Cardiac muscle cell (in vitro differentiated cells and primary cell): ENCODE measurements at places on chromosomes 4 and X. TPM values are rescaled to one million over a fixed set of nuclear protein-coding genes. Genes with fewer than 3 reads are reported as not detected.

IQCM gene
- not detected in 2 replicates for total RNA-seq

HOPX gene
- total RNA-seq, result 0.12 and 1.2 TPM in 2 replicates

ARMCX5 gene
- 23.9 and 31.3 TPM in 2 replicates for total RNA-seq

PAGE1 gene
- total RNA-seq, result not detected in 2 replicates

UCHL1 gene
- total RNA-seq, result 36.3 and 71.8 TPM in 2 replicates

GRCh38 chrX:38357747-38358673, 5.6 kb downstream of the OTC start:
- H3K4me3 ChIP-seq, result no peak overlapping the region
- DNase-seq, result no peak
- H3K36me3 ChIP-seq, result no peaks in the 10 kb centered on the region
- H3K4me1 ChIP-seq, result no peaks in the 10 kb centered on the region

GRCh38 chrX:147884958-147885357, 26.8 kb upstream of the FMR1 start:
- H3K4me1 ChIP-seq, result no peaks in the 10 kb centered on the region
- no peak overlapping the region for H3K4me3 ChIP-seq
- H3K27me3 ChIP-seq, result no peaks in the 10 kb centered on the region

DNA sequence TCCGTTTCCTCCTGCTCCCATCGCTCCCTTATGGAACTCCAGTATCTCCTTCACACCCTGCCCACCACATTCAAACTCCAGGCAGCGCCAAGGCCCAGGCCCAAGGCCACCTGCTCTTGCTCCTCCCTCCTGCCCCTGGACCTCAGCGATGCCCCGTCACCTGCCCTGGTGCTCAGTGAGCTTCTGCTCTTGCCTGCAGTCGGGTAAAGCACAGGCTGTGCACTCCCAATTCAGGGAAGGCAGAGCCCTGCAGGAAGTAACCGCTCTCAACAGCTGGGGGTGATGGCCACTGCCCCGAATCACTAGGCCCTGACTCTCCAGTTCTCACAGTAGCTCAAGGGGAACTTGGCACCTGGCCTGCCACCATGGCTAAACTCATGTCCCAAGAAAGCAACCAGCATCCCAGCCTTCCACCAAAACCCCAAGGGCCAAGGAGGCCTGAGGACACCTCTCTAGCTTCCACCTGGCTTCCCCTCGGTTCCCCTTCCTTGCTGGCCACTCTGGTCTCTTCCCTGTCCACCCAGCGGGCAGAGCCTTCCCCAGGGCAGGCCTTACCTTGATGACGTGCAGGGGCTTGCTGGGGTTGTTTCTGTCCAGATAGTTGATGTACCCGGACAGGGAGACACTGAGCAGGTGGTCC, 29.3 kb downstream of the WDR1 start:
- H3K27ac ChIP-seq, result no peak overlapping the region
- H3K4me1 ChIP-seq, result peaks cover 14% of the 10 kb centered on the region
- no peaks in the 10 kb centered on the region for H3K27me3 ChIP-seq
- no peak for DNase-seq
- no peak overlapping the region for H3K4me3 ChIP-seq

GRCh38 chr4:123706973-123707372, 310.4 kb downstream of the SPRY1 start:
- no peaks in the 10 kb centered on the region for H3K4me1 ChIP-seq
- H3K27ac ChIP-seq, result no peak overlapping the region
- H3K36me3 ChIP-seq, result no peaks in the 10 kb centered on the region
- no peak overlapping the region for H3K4me3 ChIP-seq
- DNase-seq, result no peak
- no peaks in the 10 kb centered on the region for H3K27me3 ChIP-seq

DNA sequence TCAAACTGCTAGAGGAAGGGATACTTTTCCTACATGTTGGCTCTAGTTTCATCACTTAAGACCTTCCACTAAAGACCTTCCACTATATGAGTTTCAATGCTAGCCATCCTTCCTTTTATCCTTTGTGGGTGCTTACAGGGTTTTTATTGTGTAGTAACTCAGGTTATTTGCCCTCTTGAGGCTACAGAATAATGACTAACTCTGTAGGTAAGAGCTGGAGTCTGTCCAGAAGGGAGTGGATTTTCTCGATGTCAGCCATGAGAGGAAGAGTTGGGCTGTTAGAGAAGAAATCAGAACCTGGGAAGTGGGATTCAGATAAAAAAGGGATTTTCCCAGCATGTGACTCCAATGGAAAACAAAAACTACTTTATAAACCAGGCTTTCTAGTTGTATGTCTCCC, 27.5 kb upstream of the HERC5 start:
- no peaks in the 10 kb centered on the region for H3K36me3 ChIP-seq
- no peaks in the 10 kb centered on the region for H3K4me1 ChIP-seq
- no peaks in the 10 kb centered on the region for H3K27me3 ChIP-seq
- no peak overlapping the region for H3K4me3 ChIP-seq
- no peak overlapping the region for H3K27ac ChIP-seq

- H3K4me3 ChIP-seq, result no peak overlapping the region
- H3K4me1 ChIP-seq, result no peaks in the 10 kb centered on the region
- no peak overlapping the region for H3K27ac ChIP-seq
- H3K36me3 ChIP-seq, result no peaks in the 10 kb centered on the region
Measured at GRCh38 chrX:113747274-113747973, 836.5 kb upstream of the HTR2C start.

- H3K36me3 ChIP-seq, result no peaks in the 10 kb centered on the region
- H3K4me3 ChIP-seq, result no peak overlapping the region
Measured at GRCh38 chr4:38455092-38455862, 208.7 kb upstream of the KLF3 start.

DNA sequence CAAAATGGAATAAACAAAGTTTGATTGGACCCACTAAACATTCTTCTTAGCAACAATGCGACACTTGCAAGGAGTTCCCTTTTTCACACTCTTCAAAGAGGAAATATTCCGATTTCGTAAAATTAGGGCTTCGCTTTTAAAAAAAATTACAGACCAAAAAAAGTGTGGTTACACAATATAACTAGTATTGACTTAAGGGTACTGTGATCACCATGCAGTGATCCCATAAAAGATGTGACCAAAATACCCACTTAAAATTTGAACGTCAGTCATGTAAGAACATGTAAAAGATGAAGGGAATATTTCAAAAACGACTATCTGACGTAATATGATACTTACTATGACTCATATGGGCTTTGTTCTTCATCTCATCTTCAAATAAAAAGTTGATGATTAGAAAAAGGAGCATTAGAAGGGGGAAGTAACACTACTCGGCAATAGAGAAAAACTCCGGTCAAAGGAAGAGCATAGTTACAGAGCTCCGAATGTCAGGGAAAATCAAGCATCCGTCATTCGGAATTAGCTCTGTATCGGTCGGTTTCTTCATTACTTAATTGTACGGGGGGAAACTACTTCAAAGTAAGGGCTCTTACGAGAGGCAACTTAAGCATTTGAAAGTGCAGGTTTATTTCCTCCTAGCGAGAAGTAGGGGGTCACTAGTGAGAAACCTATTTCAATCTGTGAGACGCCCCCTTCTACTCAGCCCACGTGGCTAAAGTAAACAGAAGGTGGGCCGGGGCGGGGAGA, 1.3 kb upstream of the TET2 start:
- peaks cover 14% of the 10 kb centered on the region for H3K4me1 ChIP-seq
- no peaks in the 10 kb centered on the region for H3K36me3 ChIP-seq
- no peak overlapping the region for H3K27ac ChIP-seq
- peak overlapping the region; percentile 86 for H3K4me3 ChIP-seq
- H3K27me3 ChIP-seq, result peaks cover 33% of the 10 kb centered on the region

DNA sequence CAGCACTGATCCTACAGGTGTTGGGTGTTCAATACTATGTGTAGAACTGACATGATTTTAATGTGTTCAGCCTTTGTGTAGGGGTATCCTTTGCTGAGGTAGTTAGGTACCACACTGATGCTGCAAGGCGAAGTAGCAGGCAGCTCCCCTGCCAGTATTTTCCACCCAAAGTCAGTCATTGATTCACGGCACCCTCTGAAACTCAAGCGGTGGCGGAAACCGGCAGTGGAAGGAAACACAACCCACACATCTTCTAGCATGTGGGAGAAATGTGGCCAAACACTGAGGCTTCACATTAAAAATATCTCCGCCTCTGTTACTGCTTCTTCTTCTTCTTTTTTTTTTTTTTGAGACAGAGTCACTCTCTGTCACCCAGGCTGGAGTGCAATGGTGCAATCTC, 126.3 kb downstream of the AASDH start:
- H3K27ac ChIP-seq, result no peak overlapping the region
- no peaks in the 10 kb centered on the region for H3K36me3 ChIP-seq
- no peak overlapping the region for H3K4me3 ChIP-seq
- H3K27me3 ChIP-seq, result no peaks in the 10 kb centered on the region
- no peaks in the 10 kb centered on the region for H3K4me1 ChIP-seq

DNA sequence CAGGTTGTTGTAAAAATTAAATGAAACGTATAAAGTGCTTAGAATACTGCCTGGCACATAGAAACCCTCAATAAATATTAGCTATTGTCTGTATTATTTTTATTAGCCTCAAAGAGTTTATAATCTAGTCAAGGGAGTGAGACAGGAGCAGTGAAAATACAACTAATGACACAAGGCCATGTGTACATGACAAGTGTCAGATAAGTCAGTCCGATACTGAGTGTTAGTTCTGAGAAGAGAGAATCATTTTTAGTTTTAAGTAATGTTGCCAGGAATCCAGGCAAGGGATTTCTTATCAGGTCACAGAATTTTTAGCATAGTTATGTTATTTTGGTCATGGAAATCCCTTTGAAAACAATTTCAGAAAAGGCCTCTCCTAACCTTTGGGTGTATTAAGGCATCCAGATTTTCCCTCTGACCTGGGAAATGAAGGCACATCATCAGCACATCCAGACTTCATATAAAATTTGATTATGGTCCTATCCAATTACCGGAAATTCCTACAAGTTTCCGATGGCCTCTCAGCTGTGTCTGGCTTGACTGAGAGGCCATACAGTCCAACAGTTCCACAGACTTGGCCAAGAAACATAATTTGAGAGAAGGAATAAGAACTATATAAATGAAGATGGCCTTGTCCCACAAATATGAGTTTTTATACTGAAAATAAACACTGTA, 35.7 kb downstream of the PPARGC1A start:
- H3K4me3 ChIP-seq, result no peak overlapping the region
- no peaks in the 10 kb centered on the region for H3K27me3 ChIP-seq
- peak; percentile 5 for DNase-seq

DNA sequence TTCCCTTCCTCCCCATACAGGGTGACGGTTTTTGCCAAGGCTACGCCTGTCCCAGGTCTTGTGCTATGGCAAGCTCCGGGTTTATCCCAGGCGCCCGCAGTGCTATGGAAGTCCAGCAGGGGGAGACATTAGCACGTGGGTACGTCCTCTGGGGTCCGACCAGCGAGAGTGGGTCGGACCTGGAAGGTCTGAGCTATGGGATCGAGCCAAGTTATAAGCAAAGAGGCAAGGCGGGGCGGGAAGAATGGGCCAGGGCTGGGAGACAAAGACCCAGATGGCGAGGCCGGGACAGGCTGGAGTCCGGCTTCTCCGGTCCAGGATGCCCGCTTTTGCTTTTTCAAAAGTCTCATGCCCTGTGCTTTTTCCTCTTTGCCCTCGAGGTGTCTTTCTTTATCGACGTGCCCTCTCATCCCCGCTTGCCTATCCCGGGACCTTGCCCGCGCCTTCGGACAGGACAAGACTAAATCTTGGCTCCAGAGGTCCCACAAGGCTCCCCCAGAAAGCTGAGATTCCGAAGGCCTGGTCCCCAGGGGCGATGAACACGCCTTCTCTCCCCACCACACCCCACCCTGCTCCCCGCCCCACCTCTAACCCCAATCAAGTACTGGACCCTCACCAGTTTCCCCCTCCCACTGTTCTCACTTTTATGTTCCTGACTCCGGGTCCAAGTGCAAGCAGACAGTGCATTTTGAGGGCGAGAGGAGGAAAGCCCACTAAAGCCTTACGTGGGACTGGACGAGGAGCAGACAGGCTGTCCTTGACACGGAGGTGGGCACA, 785 bp upstream of the EFNB1 start:
- no peaks in the 10 kb centered on the region for H3K4me1 ChIP-seq
- H3K36me3 ChIP-seq, result no peaks in the 10 kb centered on the region
- H3K27me3 ChIP-seq, result no peaks in the 10 kb centered on the region
- no peak overlapping the region for H3K27ac ChIP-seq

DNA sequence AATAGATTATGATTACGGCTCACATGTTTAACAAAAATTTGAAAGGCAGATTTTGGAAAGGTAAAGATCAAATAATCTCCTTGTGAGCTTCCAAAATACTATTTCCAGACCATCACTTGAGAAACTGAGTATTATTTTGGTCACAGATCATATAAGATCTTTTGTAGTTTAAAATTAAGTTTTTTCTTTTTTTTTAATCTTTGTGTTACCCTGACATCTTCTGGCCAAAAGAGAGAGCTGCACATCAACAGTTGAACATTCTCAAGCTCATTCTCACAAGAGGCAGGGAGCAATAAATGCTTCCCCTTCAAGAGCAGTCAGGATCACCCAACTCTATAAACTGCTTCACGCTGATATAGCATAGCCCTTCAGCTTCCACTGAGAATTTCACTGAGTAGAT, 15.9 kb downstream of the TMEM192 start:
- DNase-seq, result peak; percentile 49
- H3K27me3 ChIP-seq, result no peaks in the 10 kb centered on the region
- H3K4me3 ChIP-seq, result no peak overlapping the region
- no peak overlapping the region for H3K27ac ChIP-seq
- peaks cover 4% of the 10 kb centered on the region for H3K36me3 ChIP-seq
- H3K4me1 ChIP-seq, result no peaks in the 10 kb centered on the region

- DNase-seq, result no peak
- no peaks in the 10 kb centered on the region for H3K27me3 ChIP-seq
- peaks cover 8% of the 10 kb centered on the region for H3K36me3 ChIP-seq
- no peak overlapping the region for H3K4me3 ChIP-seq
- peak overlapping the region; percentile 82 for H3K27ac ChIP-seq
- H3K4me1 ChIP-seq, result peaks cover 43% of the 10 kb centered on the region
Measured at GRCh38 chr4:47737326-47737725, 100.5 kb downstream of the CORIN start.

- no peak overlapping the region for H3K27ac ChIP-seq
- peaks cover 8% of the 10 kb centered on the region for H3K27me3 ChIP-seq
- H3K36me3 ChIP-seq, result no peaks in the 10 kb centered on the region
- no peak overlapping the region for H3K4me3 ChIP-seq
- H3K4me1 ChIP-seq, result no peaks in the 10 kb centered on the region
- no peak for DNase-seq
Measured at GRCh38 chr4:164571593-164572390, 182.1 kb upstream of the SMIM31 start.

DNA sequence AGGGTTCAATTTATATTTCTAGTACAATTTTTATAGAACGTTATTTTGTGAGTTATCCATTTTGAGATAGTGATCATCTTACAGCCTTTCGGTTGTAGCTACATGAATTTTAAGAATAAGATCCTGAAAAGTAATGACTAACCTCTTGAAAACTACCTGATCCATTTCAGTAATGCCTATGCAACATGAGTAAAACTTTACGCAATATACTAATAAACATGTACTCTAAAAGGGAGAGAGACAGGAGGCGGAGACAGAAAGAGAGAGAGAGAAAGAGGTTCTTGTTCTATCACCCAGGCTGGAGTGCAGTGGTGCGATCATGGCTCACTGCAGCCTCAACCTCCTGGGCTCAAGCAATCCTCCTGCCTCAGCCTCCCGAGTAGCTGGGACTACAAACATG, 816.1 kb downstream of the CCSER1 start:
- no peaks in the 10 kb centered on the region for H3K27me3 ChIP-seq
- no peak overlapping the region for H3K27ac ChIP-seq
- no peaks in the 10 kb centered on the region for H3K36me3 ChIP-seq
- H3K4me1 ChIP-seq, result no peaks in the 10 kb centered on the region

- H3K36me3 ChIP-seq, result no peaks in the 10 kb centered on the region
- H3K4me3 ChIP-seq, result no peak overlapping the region
- no peak for DNase-seq
- H3K27me3 ChIP-seq, result no peaks in the 10 kb centered on the region
Measured at GRCh38 chrX:26511589-26512363, 295.8 kb downstream of the MAGEB5 start.
